ENCODE measurements at places on chromosomes 1 and 21.

GRCh38 chr1:181010789-181011188 is 11.9 kb downstream of the STX6 start:
- peaks cover 4% of the 10 kb centered on the region for H3K36me3 ChIP-seq
- no peaks in the 10 kb centered on the region for H3K27me3 ChIP-seq
- H3K27ac ChIP-seq: no peak overlapping the region

DNA sequence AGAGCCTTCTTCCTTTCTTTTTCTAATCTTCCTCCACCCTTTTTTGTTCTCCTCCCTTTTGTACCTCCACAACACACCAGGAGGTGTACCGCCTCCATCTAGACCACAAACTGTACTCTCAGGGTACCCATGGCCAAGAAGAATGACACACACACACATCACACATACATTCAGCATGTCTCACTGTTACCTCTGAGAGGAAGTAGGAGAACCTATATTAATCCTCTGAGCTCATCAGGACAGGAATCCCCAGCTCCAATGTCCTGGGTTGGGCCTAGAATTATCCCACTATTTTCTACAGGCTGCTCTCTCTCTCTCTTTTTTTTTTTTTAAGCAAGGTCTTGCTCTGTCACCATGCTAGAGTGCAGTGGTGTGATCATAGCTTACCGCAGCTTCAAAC is 36.7 kb downstream of the ATP2B4 start:
- peak overlapping the region; percentile 48 for H3K27ac ChIP-seq
- H3K27me3 ChIP-seq: no peaks in the 10 kb centered on the region
- DNase-seq: peak; percentile 57

GRCh38 chr1:110249256-110249655 is 39.1 kb downstream of the KCNC4 start:
- H3K4me3 ChIP-seq: no peak overlapping the region
- DNase-seq: no peak
- H3K36me3 ChIP-seq: peaks cover 2% of the 10 kb centered on the region

- no peaks in the 10 kb centered on the region for H3K4me1 ChIP-seq
- H3K4me3 ChIP-seq: no peak overlapping the region
- H3K27ac ChIP-seq: no peak overlapping the region
- no peaks in the 10 kb centered on the region for H3K27me3 ChIP-seq
Observed at GRCh38 chr1:5943343-5944124, 48.7 kb downstream of the NPHP4 start.

GRCh38 chr1:51230501-51231078 is 5.5 kb upstream of the RNF11 start:
- H3K27ac ChIP-seq: no peak overlapping the region
- H3K27me3 ChIP-seq: no peaks in the 10 kb centered on the region
- H3K4me3 ChIP-seq: no peak overlapping the region

GRCh38 chr1:79042117-79042516 is 35.6 kb upstream of the ADGRL4 start:
- no peak overlapping the region for H3K27ac ChIP-seq
- peaks cover 6% of the 10 kb centered on the region for H3K27me3 ChIP-seq
- H3K36me3 ChIP-seq: peaks cover 2% of the 10 kb centered on the region
- DNase-seq: no peak

DNA sequence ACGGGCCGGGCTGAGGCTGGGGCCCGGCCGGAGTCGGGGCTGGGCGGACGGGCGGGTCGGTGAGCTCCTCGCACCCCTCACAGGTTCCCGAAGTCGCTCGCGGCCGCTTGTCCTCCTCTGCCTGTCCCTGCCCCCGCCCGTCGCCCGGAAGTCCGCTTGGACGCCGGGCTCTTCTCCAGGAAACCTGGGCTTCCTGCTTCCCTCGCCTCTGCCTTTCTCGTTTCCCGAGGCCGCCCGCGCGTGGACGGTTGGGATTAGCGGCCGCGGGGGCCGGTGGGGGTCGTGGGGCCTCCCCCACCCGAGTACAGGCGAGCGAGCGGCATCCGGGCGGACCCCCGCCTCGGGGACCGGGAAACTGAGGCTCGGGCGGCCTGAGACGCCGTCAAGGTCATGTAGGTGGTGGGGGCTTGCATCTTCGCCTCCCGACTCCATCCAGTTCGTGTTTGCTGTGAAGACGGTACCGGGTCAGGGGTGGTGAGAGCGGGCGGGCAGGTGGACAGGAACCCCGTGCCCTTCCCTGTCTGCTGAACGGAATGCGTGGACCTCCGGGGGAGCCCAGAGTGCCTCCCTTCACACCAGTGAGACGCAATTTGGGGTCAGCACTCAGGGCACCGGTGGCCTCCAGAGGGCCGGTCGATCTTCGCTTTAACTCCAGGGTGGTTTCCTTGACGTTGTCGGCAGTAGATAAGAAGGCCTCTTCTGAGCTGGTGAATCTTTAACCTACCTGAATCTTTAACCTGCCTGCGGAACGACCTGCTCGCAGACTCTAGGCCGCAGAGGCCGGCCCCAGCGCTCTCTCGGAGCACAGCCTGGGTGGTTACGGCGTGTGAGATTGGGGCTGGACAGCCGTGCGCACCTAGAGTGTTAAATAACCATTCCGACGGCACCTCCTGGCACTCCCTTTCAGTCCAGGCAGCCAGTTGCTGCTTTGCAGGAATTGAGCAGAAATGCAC is 686 bp downstream of the ARF1 start:
- H3K36me3 ChIP-seq: peaks cover 18% of the 10 kb centered on the region
- peak overlapping the region; percentile 97 for H3K27ac ChIP-seq
- DNase-seq: peak; percentile 59

GRCh38 chr1:27554293-27554692 is 49.7 kb downstream of the AHDC1 start:
- no peaks in the 10 kb centered on the region for H3K27me3 ChIP-seq
- no peaks in the 10 kb centered on the region for H3K36me3 ChIP-seq
- no peak overlapping the region for H3K27ac ChIP-seq
- H3K4me1 ChIP-seq: peaks cover 27% of the 10 kb centered on the region
- no peak for DNase-seq

DNA sequence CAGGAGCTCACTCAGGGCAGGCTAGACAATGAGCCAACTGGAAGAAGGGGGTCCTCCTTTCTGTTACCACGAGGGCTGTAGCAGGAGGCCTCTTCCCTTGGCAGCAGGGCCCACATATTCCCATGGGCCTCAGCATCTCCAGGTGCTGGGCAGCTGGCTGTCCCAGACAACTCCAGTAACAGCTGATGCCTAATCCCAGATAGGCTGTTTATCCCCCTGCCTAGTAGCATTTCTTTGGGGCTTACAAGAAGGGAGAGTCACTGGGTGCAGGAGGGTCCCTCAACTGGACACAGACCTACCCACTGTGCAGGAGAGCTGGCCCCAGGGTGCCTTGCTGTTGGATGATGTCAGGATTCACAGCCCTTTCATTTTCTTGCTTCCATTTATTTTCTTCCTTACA is 278.2 kb downstream of the DSCAM start:
- no peak overlapping the region for H3K27ac ChIP-seq
- peaks cover 8% of the 10 kb centered on the region for H3K27me3 ChIP-seq
- no peaks in the 10 kb centered on the region for H3K4me1 ChIP-seq
- no peak overlapping the region for H3K4me3 ChIP-seq
- no peak for DNase-seq
- H3K36me3 ChIP-seq: no peaks in the 10 kb centered on the region

DNA sequence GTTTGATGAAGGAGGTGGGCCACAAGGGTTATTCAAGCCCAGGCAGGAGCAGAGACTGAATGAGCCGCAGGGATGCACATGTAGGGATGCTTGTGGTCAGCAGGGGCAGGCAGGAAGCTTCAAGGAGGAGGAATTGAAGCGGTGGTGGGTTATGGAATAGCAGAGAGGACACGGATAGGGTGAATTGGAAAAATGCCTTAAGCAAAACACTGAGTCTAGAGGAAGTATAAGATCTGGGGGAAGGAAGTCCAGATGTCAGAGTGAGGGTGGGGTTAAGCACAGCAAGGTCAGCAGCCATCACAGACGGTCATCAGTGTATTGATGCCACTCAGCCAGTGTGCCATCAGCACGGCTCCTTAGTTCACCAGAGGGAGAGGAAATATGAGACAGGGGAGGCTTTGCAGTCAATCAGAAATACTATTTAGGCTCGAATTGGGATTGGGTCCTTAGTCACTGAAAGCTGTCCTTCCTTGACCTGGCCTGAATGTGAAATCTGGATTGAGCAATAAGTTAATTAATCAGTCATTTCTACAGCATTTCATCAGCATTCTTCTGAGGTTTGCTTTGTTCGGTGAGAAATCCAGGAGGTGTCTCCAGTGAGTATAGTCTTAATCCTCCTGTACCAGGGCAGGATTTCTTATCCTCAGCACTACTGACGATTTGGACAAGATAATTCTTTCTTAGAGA is 6.0 kb upstream of the LCE1F start:
- DNase-seq: no peak
- no peaks in the 10 kb centered on the region for H3K4me1 ChIP-seq
- H3K36me3 ChIP-seq: no peaks in the 10 kb centered on the region
- H3K27ac ChIP-seq: no peak overlapping the region

DNA sequence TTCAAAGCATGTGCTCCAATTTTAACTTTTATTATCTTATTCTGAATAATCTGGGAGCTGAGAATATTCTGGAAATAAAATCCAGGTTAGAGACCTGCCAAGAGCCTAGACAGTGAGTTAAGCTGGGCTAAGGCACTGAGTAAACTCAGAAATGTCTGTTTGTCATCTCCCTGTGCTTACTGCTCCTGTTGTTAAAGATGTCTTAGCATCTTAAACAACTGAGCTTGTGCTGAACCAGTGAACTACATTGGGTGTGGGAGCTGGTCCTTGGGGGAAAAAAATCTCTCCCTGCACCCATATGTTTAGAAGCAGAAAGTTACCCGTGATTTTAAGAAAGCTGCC is 25.0 kb upstream of the AHCYL1 start:
- no peaks in the 10 kb centered on the region for H3K4me1 ChIP-seq
- no peaks in the 10 kb centered on the region for H3K36me3 ChIP-seq
- no peak overlapping the region for H3K4me3 ChIP-seq
- no peak for DNase-seq

DNA sequence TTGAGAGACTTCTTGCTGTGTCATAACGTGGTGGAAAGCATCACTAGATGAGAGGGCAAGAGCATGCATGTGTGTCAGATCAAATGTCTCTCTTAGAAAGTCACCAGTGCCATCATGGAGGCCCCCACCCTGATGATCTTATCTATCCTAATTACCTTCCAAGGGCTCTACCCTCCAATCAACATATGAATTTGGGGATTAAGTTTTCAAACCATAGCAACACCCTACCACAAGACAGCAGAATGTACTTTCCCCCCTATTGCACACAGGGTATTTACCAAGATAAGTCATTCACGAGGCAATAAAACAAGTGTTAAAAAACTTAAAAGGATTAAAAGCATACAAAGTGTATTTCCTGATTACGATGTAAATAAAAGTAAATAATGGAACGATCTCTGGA is 515.6 kb downstream of the LMO4 start:
- no peak overlapping the region for H3K27ac ChIP-seq
- no peaks in the 10 kb centered on the region for H3K4me1 ChIP-seq
- no peaks in the 10 kb centered on the region for H3K36me3 ChIP-seq

GRCh38 chr1:234751678-234752077 is 141.7 kb upstream of the IRF2BP2 start:
- no peak overlapping the region for H3K27ac ChIP-seq
- DNase-seq: no peak
- peaks cover 14% of the 10 kb centered on the region for H3K27me3 ChIP-seq
- no peak overlapping the region for H3K4me3 ChIP-seq
- no peaks in the 10 kb centered on the region for H3K36me3 ChIP-seq

GRCh38 chr1:234961456-234962339 is 166.9 kb downstream of the TOMM20 start:
- H3K4me1 ChIP-seq: peaks cover 96% of the 10 kb centered on the region
- DNase-seq: peak; percentile 43
- peaks cover 19% of the 10 kb centered on the region for H3K36me3 ChIP-seq
- H3K27ac ChIP-seq: peak overlapping the region; percentile 82
- H3K27me3 ChIP-seq: no peaks in the 10 kb centered on the region
- H3K4me3 ChIP-seq: peak overlapping the region; percentile 67

DNA sequence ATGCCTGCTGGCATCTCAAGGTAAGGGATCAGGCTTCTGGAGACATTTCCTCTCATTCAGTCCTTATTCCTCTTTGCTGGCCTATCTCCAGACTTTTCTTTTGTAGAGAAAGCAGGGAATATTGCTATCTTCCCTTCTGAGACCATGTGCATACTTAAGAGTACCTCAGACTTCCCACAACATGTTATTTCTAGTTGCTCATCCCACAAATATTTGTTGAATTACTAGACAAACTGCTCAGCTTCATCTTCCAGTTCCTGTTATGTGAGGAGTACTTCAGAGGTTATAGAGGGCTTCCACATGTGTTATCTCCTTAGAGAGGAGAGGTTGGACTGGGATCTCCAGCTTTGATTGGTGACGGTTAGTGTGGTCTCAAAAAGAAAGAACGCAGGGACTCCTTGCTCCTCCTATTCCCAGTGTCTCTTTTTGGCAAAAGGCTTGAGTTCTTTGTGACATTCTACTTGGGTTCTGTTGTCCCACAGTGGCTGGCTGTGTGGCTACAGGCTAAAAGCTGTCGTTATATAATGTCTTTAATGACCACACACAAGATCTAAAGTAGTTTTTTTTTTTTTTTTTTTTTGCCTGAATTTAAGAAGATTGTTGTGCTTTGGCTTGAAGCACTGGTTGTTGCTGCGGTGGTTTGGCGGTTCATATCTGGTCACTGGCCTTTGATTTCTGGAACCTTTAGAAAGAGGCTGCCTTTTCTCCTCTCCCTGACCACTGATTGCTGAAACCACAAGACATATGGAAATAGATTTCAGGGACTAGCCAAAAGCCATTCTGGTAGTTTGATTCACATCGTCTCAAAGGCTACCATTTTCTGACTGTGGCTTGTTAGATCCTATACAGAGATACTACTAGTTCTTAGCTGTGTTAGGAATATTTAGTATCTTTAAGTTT is 78.7 kb downstream of the FGGY start:
- H3K27ac ChIP-seq: no peak overlapping the region
- no peak for DNase-seq
- peaks cover 11% of the 10 kb centered on the region for H3K36me3 ChIP-seq
- no peak overlapping the region for H3K4me3 ChIP-seq
- H3K27me3 ChIP-seq: no peaks in the 10 kb centered on the region

GRCh38 chr1:8014381-8014988 is 11.6 kb downstream of the ERRFI1 start:
- H3K36me3 ChIP-seq: no peaks in the 10 kb centered on the region
- peaks cover 39% of the 10 kb centered on the region for H3K27me3 ChIP-seq
- DNase-seq: no peak
- H3K4me3 ChIP-seq: no peak overlapping the region
- H3K27ac ChIP-seq: no peak overlapping the region

GRCh38 chr1:3279182-3279470 is 175.3 kb upstream of the ARHGEF16 start:
- DNase-seq: no peak
- H3K27ac ChIP-seq: no peak overlapping the region
- H3K36me3 ChIP-seq: no peaks in the 10 kb centered on the region
- H3K27me3 ChIP-seq: no peaks in the 10 kb centered on the region

DNA sequence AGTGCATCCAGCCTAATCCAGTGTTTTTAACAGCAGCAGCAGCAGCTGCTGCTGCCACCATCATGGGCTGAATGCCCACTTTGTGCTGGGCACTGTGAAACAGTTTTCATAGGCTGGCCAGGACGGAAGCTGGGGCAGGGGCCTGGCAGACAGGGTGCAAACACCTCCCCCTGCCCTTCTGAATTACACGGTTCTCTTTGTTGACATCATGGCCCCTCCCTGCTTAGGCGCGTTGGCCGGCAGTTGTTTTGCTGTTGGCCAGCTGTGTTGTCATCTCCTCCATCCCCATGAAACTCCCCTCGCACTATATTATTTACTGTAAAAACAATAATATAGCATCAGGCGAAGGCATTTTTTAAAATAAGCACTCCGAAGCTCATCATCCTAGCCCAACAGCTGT is 33.1 kb downstream of the PTPRU start:
- no peak overlapping the region for H3K4me3 ChIP-seq
- no peaks in the 10 kb centered on the region for H3K36me3 ChIP-seq
- no peaks in the 10 kb centered on the region for H3K4me1 ChIP-seq
- no peak for DNase-seq

- H3K27ac ChIP-seq: no peak overlapping the region
- no peak overlapping the region for H3K4me3 ChIP-seq
- no peak for DNase-seq
Observed at GRCh38 chr21:15298306-15298705, 233.5 kb upstream of the NRIP1 start.

Data from activated T-cell treated with anti-CD3 and anti-CD28 coated beads, Interleukin-2, amount 50 U/mL, for 72 hours (primary cell).